Activated CD4-positive, alpha-beta T cell treated with anti-CD3 and anti-CD28 coated beads, Interleukin-2, amount 50 U/mL, for 4 hours (primary cell): ENCODE measurements at places on chromosomes 4 and X.

DNA sequence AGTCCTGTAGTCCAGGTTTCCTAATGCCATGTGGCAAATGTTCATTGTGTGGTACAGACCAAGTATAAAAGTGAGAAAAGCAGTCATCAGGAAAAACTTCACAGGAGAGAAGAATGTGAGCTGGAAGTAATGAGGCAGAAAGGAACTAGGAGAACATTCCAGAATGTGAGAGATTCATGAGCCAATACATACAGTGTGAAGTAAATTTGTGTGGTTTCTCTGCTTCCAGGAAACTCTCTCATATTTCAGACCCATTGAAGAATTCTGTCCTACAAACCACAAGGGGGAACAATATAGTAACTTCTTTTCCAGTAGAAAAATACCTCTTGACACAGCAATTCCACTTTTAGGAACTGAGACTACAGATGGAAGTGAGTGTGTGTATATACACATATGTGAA is 136.5 kb downstream of the RNF150 start:
- DNase-seq = no peak

DNA sequence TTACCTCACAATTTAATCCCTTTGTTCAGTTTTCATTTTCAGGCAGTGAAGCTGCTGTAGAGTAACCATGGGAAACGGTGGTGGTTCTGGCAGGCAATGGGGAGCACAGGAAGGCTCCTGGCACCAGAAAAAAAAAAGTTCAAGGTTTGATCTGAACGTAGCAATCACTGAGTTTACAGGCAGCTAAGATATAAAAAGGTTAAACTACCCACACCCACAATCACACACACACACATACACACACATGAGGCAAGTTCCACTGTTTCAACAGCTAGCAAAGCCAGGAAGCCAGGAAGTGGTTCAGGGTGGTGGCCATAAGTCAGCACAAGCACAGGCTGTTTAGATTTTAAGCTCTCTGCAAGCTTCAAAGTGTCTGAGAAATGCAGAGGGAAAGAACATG is at the start of gene SULT1B1:
TSS of gene SULT1B1 (minus strand) at position 166 of the 400 bp plus-strand sequence. CDS start 5,403 bp downstream, outside the sequence.
- no peak for DNase-seq

DNA sequence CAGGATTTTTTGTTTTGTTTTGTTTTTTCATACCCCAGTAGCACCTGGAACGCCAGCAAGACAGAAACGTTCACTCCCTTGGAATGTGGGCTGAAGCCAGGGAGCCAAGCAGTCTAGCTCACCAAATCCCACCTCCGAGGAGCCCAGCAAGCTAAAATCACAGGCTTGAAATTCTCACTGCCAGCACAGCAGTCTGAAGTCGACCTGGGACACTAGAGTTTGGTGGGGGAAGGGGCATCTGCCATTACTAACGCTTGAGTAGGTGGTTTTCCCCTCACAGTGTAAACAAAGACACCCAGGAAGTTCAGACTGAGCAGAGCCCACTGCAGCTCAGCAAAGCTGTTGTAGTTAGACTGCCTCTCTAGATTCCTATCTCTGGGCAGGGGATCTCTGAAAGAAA is 99.6 kb upstream of the FGF16 start:
- no peak for DNase-seq

GRCh38 chr4:141047228-141047884 is 85.9 kb downstream of the RNF150 start:
- DNase-seq = no peak

DNA sequence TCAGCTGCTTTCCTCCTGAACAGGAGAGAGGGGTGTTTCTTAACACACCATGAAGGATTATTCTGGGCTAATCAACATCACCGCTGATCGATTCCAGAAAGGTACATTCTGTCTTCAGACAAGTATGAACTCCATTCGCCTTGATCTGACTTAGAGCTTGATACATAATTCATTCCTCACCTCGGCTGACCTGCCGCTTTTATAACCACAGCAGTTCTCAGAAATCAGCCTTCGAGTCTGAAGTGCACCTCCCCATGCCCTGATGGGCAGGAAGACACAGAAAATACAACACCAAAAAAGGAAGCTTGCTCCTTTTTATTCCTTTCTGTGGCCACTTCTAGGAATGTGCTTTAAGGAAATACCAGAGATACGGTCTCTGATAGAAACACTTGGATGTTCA is 85.7 kb downstream of the JAKMIP1 start:
- no peak for DNase-seq

DNA sequence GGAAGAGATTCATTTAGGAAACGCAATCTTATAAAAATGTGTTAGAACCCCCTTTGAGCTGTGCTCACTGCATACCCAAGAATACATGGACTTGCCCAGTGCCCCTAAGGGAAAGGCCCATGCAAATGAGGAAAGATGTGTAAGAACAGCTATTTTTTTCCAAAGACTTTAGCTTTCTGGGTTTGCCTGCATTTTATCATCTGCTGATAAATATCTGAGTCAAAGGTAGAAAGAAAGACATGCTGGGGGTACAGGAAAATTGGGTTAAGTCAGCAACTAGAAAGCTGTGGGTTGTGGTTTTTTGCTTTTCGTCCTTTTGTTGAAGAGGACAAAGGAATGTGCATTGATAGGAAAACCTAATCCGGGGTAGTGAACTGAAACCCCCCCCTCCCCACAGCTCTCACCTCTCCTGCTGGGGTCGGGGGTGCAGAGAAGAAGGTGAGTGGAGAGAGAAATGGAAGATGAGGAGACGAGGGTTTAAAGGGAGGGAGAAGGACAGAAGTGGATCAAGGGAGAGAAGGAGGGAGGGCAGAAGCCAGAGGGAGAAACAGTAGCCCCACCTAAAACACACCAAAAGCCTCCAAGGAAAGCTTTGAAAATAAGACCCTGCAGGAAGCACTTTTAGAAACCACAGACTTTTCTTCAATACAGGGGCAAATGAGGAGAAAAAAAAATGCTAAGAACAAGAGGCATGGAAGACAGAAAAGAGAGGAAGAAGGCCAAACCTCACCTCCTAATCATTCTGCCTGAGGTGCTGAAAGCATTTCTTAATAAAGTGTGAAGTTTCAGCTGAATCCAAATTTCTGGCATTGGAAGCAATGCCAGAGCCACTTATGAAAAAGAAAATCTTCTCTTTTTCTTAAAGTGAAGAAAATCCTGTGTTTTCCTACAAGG is 49.3 kb downstream of the KDR start:
- no peak for DNase-seq
